Stimulated activated CD8-positive, alpha-beta memory T cell treated with anti-CD3 and anti-CD28 coated beads, Interleukin-4, amount 100 ng/mL, for 24 hours (primary cell): ENCODE measurements at places on chromosomes 11 and 22.

DNA sequence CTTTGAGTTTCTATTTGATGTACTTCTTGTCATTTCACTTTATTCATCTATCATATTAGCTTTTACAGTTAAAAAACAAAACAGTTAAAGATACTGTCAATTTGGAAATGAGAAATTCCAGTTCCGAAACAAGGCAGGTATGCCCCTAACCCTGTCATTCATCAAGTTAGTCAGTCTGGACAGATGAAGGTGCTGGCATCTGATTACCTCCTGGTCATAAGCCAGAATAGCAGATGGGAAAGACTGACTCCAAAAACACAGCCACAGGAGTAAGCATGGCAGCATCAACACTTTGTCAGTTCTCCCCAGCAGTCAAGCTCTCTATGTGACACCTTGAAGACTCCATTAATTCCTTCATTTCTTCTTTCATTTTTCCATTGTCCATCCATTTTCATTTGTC, 4.3 kb downstream of the LRRC51 start:
- DNase-seq, result no peak

- no peak for DNase-seq
Measured at GRCh38 chr11:69292221-69292648, 1.7 kb upstream of the MYEOV start.

GRCh38 chr22:44330744-44331660, 18.3 kb upstream of the SHISAL1 start:
- no peak for DNase-seq

DNA sequence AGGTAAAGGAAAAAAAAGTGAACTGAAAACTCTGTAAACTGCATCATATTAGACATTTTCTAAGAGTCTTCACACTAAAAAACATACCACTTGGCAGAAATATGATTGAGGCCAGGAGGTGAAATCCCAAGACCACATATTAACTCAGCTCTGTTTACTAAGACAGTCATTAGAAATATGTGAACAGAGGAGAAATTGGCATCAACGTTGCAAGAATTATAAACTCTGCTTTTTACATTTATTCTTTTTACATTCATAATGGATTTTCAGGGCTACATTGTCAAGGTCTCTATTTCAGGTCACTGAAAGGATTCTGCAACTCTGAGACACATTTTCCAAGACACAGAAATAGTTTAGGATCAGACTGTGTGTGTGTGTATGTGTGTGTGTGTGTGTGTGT, 1364.0 kb downstream of the LRRC4C start:
- DNase-seq, result no peak

DNA sequence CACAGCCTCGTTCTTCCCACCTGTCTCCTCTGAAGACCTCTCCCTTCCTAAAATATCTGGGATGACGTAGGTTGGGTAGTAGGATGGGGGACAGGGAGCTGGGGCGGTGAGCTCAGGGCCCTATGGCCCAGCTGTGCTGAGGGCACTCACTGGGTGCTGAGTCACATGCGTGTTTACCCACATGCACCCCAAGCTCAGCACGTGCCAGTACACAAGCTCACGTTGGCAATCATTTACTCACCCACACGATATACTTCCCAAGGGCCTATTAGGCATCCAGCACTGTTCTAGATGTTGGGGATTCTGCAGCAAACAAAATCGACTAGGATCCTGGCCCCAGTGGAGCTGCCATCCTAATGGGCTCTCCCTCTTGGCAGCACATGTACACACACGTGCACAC, 28.7 kb downstream of the ARAP1 start:
- no peak for DNase-seq

DNA sequence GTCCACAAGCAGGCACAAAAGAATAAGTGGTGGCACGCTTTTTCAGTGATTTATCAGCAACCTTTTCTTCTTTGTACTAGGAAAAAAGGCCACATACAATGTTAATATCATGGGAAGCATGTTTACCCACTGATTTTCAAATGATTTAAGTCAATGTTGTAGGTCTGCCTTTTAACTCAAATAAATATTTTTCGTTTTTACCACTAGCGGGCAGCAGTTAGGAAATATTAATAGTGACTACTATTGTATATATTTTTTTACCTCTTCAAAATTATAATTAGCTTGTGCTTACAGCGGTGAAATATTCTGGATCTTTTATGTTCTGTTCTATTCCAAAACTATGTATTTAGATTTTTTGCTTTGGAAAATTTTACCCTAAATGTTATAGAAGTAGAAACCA, 6.4 kb upstream of the SLC17A6 start:
- no peak for DNase-seq

GRCh38 chr11:85912414-85912813, 57.2 kb downstream of the CCDC83 start:
- DNase-seq, result no peak

DNA sequence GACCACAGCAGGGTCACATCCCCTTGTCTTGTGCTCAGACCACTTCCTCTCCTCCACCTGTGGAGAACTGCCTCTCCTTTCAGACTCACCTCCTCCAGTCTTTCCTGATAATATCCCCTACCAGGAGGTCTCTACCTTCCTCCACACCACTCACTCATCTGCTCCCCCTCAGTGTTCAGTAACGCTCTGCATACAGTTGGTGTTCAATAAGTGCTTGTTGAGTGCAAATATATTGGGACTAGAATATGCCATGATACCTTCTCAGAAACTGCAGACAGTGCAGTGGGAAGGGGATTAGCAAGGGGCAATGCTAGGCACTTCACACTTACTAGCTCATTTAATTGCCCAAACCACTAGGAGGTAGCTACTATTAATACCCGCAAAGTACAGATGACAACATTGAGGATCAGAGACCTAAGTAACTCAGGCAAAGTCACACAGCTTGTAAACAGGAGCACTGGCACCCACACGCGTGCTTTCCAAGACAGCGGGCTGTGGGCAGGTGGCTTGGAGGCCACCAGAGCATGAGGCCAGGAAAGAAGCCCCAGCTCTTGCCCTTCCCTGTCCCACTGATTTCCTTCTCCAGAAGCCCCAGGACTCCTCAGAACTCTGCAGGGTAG, 8.1 kb upstream of the PDE2A start:
- no peak for DNase-seq

DNA sequence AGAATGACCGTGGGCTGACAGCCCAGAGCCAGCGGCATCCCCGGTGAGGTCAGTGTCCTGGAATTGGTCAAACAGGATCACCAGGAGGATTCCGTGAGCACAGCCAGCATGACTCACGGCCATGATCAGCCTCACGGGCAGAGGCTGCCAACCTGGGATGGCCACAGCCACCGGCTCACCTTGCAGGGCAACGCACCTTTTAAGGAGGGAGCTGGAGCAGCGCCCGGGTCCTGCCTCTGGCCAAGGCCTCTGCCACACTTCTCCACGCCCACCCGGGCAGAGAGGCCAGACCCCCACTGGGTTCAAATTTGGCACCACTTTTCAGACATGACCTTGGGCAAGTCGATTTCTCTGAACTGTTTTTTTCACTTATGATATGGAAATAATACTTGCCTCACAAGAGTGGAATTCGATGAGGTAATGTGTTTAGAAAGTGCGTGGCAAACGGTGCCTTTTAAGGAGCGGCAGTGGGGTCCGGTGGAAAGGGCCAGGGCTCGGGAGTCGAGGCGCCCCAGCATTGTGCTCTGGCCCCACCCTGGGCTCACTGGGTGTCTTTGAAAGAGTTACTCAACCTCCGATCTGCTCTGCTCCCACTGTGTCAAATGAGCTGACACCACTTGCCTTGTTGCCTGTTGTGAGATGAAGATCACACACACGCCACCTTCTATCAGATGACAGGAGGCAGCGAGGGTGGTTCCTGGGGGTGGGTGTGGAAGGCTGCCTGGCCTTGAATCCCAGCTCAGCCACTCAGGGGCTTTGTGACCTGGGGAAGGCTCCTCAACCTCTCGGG, 16.0 kb downstream of the TXN2 start:
- no peak for DNase-seq

DNA sequence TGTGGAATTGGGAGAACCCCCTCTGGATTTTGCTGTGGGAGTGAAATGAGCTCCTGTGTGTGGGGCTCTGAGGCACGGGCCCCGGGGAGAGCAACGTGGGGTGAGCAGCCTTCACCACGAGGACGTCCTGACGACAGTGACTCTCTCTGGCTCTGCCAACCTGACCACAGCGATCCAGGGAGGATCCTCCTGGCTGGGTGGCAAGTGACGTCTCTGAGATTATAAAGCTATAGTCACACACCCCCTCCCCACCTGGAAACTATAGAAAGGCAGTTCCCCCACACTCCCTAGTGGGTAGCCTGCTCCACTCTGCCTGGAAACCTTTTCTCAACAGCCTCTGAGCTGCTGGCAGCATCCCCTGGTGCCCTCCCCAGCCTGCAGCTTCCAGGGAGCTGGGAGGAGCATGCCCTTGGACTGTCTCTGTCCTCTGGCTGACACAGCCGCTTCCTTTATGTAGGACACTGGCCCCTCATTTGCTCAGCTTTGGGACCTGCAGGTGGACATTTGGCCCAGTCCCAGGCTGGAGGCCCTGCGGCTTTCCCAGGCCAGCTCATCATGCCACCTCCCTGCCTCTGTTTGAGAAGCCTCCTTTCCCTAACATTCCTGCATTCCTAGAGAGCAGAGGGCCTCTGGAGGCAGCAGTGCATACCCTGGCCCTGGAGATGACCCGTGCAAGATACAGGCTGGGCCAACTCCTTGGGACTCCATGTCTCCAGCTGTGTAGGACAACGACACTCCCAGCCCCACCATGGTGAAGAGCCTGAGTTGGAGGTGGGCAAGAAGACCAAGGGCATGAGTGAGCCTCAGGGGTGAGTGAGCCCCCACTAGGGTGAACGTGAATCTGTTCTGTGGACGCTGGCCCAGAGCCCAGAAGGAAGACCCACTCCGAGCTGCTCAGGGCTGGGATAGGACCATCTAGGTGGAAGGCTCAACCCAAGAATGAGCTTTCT, 314.0 kb downstream of the NTM start:
- no peak for DNase-seq
